ENCODE measurements at places on chromosomes 1 and 21.

DNA sequence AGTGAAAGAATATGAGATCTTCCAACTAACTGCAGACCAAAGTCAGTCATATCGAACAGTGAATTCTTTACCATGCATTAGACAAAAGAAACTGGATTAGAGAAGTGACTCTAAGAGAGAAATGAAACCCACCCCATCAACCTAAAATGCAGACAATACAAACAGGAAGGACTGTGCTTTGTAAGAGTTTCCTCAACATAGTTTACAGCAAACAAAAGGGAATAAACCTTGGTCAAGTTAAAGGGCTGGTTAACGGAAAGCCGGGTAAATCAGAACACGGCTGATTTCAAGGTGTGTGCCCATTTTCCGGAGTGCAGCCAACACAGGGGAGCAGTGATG, 39.2 kb downstream of the SIPA1L2 start:
- no peak for DNase-seq

GRCh38 chr1:117770981-117771531, 158.4 kb downstream of the GDAP2 start:
- DNase-seq = no peak

- DNase-seq = no peak
These were observed 43.1 kb downstream of the SCP2 start for GRCh38 chr1:52970149-52970548.

DNA sequence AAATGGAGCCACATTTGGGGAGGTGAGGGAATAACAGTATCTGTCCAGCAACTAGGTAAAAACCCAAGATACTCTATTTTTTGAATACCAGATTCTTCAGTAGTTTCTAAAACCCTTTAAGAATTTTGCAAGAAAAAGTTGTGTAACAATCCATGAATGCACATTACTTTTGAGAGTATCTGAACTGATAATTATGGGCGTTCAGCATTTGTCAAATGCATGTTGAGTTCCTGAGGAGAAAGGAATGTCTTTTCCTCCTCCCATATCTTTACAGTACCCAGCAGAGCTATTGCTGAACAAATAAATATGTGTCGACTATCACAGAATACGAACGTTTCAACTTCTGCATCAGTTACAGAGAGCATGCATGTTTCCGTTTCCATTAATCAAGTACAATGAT, 104.5 kb downstream of the PCNX2 start:
- DNase-seq = no peak

DNA sequence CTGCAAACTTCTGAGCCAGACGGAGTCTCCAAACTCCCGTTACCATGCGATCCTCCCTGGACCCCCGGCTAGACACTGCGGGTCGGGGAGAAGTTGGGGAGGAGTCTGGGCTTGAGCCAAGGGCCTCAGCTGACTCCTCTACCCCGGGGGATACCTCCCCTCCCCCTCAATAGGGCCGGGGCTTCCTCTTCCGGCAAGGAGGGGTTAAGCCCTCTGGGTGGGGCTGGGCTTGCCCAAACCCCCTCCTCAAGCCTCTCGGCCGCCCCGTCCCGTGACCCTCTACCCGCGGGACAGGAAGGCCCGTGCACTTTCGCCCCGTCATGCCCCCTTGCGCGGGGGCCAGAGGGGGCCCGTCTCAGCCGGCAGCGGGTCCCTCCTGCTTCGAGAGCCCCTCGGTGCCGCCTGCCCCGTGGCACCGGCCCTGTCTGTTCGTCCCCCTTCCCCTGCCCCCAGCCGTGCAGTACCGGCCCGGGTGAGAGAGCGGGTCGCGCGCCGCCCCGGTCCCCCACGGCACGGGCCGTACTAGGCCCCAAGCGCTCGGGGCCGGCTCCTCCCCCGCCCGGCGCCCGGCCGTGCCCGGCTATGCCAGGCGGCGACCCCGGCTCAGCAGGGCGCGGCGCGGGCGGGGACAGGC, 652 bp downstream of the ARL8A start:
- no peak for DNase-seq

DNA sequence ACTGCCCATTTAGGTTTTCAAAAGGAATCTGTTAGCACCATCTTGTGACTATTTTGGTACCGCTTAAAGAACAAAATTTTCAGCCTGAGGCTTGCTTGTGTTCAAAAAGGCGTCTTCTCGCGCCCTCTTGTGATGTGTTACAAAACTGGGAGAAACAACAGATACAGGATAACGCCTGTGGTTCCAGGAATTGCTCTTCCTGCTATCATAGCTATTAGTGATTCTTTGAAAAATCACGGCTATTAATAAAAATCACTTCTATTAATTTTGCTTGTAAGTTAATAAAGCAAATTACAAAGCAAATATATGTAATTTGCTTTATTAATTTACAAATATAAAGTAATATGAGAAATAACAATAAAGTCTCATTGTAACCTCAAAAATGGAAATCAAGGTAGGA, 82.2 kb upstream of the ABCD3 start:
- peak; percentile 66 for DNase-seq

DNA sequence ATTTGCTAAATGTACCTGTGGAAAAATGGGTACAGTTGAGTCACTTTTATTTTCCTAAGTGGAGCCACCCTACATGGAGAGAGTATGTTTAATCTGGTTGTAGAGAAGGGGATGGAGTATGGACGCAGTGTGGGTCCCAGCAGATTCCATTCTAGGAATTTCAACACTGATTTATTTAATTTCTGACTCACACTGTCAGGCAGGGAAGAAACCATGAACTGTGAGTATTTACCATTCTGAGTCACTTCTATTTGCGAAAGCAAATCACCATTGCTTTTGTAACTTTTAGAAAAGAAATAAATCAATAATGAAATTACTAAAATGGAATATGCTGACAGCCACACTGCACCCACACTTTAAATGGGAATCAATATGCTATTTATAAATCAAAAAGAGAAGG, 339.0 kb downstream of the DSCAM start:
- DNase-seq = no peak

GRCh38 chr1:248140846-248141245, 4.1 kb upstream of the OR2M5 start:
- no peak for DNase-seq

DNA sequence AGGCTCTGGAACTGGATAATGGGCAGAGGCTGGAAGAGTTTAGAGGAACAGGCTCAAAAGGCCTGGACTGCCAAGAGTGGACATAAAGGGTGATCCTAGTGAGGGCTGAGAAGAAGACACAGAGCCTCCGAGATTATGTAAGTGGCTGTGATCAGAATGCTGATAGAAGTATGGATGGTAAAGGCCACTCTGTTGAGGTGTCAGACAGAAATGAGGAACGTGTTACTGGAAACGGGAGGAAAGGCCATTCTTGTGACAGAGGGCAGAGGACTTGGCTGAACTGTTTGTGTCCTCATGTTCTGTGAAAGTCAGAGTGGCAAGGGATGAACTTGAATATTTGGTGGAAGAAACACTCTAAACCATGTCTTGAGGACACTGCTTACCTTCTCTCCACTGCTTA, 6.7 kb upstream of the ABCG1 start:
- no peak for DNase-seq

DNA sequence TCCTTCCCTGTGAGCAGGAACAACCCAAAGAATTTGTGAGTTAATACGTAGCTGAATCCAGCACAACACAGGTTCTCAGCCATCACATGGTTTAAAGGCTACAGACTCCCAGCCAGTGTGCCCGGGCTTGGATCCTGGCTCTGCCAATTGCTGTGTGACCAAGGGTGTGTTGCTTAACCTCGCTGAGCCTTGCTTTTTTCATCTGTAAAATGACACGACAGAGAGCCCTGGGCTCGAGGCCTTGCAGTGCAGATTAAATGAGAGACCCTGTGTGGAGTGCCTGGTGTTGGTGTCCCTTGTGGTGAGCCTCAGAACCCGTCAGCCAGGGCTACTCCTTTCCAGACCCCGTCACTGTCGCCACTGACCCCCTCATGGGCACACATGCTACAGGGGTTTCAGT, 39.4 kb downstream of the CHAF1B start:
- DNase-seq = no peak

DNA sequence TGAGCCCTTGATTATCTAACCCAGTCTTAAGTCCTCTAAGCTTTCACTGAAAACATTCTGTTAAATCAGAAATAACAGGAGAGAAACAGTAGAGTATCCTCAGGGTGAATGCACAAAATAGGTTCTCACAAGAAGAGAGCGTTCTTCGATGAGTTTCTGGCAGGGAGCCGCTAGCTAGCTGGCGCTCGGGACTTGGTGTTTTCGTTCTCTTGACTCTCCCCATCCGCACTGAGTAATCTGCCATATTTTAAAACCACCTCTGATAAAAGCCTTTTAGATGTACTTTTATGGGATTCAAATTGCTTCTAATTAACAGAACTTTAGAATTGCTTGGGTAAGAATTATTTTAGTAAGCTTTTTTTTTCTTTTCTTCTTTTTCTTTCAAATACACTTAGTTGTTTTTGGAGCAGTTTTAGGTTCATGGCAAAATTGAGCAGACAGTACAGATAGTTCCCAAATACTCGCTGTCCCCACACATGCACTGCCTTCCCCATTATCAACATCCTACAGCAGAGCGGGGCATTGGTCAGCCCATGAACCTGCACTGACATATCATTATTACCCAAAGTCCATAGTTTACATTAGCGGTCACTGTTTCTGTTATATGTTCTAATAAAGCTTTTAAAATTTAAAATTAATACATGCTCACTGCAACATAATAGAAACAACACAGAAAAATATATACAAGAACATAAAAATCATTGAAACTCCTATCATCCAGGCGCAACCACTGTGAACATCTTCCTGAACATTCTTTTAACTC, 35.4 kb downstream of the PRDM2 start:
- DNase-seq = no peak

DNA sequence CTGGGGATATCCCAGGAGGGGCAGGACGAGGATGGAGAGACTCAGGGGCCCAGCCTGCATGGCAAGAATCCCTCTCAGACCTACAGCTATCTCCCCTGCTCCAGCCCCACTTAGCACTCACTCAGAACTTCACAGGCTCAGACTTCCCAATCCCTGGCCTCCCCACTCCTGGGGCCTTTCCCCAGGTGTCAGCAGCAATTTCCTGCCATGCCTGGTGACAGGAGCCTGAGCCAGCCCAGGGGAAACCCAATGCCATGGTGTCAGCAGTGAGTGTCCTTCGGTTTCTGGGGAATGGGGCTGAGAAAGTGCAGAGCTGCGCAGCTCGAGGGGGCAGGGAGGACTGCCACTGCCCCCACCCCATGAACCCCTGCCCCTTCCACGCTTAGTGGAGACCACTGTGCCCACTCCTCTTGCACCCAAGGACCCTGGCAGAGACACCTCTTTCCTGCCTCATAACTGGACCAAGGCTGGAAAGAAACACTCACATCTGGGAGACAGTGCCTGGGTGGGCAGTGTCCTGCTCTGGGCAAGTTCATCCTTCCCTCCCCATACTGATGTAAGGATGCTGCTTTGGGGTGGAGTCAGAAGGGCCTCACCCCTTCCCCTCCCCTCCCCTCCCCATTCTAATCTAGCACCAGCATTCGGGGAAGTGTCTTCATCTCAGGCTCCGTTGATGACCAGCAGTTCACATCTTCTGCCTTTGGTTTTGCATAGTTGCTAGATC, 17.1 kb upstream of the UBL4B start:
- no peak for DNase-seq

DNA sequence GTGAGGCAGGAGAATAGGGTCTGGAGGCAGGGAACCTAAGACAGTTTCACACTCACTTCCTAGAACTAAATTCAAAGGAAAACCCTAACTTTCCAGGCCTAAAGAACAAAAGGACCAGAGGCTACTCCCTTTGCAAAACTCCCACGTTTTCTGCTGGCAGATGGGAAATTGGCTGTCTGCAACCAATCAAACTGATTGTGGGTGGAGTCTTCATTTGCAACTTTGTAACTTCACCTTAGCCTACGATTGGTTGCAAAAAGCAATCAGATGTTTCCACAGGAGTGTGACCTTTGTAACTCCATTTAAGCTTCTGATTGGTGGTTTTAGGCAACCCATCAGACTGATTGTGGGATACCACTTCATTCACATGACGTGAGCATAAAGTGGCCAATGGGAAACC, 19.7 kb upstream of the GNG4 start:
- no peak for DNase-seq

DNA sequence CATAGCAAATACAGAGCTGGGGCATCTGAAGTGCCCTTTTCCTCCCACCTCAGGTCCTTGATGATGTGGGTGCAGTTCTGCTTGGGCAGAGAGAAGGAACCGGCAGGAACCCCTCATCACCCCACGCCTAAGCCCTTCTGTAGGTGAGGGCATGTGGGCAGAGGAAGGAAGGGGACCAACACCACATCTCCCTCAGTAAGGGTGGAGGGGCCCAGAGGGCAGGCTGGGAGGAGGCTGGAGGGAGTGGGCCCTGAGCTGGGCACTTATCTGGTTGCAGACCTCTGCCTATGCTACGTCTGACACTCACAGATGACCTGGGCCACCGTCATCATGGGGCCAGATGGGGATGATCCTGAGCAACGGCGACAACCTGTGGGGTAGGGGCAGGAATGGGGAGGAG, 11.0 kb downstream of the ZNF687 start:
- no peak for DNase-seq

- no peak for DNase-seq
These were observed 60.4 kb downstream of the OBSCN start for GRCh38 chr1:228267962-228268880.

GRCh38 chr1:109927911-109928321, 17.3 kb downstream of the CSF1 start:
- no peak for DNase-seq

DNA sequence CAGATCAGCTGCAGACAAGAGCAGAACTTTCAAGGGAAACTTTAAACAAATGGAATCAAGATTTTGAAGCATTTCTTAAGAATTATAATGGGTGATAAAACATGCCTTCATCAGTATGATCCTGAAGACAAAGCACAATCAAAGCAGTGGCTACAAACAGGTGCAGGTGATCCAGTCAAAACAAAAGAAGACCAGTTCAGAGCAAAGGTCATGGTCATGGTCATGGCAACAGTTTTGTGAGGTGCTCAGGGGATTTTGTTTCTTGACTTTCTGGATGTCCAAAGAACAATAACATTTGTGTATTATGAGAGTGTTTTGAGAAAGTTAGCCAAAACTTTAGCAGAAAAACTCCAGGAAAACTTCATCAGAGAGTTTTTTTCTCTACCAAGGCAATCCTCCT, 681.7 kb upstream of the PTBP2 start:
- DNase-seq = no peak

DNA sequence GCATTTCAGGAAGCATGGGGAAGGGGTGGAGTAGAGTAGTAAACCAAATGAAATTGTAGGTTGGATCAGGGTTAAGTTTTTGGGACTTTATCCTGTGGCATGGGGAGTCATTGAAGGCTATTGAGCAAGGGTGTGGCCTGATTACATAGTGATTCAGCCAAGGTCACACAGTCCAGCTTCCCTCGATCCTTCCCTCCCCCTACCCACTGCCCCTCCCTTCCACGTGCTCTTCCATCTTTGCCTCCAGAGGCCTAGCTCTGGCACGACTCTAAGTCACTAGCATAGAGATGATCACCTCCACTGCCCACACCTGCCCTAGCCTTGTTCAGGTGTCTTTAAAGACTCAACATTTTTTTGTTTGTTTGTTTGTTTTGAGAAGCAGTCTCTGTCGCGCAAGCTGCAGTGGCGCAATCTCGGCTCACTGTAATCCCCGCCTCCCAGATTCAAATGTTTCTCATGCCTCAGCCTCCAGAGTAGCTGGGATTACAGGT, 37.2 kb upstream of the SLC9A1 start:
- DNase-seq = no peak
